ENCODE measurements at places on chromosomes 2 and 18.

GRCh38 chr2:74448771-74449170 lies 6.1 kb upstream of the INO80B start:
- no peak for DNase-seq

GRCh38 chr18:5298156-5298852 lies 2.8 kb upstream of the ZBTB14 start:
- no peak for DNase-seq

DNA sequence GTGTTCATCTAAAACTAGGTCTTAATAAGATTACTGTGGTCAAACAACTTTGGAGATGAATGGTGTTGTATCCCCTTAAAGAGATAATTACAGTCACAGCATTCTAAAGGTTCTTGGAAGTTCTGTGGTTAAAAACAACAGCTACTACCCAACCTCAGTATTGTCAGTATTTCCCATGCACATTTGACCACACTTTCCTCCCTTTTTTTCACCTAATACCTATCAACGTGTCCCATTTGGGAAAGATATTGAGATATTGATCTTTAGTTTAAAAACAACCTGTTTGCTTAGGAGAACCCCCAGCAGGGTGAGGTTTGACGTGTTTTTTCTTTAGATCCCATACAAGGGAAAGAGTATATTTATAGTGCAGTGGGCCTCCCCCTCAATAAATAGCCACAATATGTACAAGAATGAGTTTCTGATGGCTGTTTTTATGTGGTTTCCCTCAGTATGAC lies 65.6 kb downstream of the WDR7 start:
- no peak for DNase-seq

DNA sequence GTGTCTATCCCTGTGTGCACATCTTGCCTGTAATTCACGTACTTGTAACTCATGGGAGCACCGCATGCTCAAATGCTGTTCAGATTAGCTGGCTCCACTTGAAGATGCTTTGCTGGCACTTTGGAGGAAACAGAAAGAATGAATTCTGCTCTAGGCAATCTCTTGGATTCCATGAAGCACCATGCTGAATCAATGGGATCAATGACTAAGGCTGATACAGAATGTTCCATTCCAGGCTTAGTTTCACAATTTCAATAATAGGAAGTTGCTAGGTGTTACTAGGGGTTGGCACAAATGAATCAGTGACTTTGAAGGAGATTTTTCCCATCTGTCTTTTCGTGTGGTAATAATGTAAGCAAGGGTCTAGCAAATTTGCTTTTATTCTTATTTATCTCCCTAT lies 328.8 kb downstream of the OSR1 start:
- DNase-seq, result no peak

GRCh38 chr2:217489145-217489960 lies 513.4 kb downstream of the TNS1 start:
- DNase-seq, result no peak

DNA sequence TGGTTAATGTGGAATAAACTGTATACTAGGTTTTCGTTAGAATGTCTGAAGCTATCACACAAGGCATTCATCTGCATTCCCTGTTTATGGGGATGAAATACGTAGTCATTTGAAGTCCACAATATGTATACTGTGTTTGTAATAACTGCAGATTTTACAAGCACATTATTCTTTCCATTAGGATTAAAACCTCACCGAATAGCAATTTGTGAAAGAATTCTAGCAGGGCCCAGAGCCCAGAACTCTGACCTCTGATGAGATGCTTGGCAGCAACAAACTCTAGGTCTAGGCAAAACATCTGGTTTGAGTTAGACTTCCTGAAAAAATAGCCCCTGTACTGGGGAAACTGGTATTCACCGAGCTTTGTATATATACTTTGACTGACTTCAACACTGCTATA lies 158.2 kb downstream of the SRBD1 start:
- no peak for DNase-seq

GRCh38 chr2:144443837-144444817 lies 75.8 kb downstream of the ZEB2 start:
- DNase-seq, result no peak

- no peak for DNase-seq
Measured at GRCh38 chr2:66702301-66702700, 267.4 kb downstream of the MEIS1 start.

- DNase-seq, result no peak
Measured at GRCh38 chr2:85254540-85255300, 73.1 kb downstream of the TGOLN2 start.

- no peak for DNase-seq
Measured at GRCh38 chr2:229096409-229097066, 174.5 kb downstream of the PID1 start.

DNA sequence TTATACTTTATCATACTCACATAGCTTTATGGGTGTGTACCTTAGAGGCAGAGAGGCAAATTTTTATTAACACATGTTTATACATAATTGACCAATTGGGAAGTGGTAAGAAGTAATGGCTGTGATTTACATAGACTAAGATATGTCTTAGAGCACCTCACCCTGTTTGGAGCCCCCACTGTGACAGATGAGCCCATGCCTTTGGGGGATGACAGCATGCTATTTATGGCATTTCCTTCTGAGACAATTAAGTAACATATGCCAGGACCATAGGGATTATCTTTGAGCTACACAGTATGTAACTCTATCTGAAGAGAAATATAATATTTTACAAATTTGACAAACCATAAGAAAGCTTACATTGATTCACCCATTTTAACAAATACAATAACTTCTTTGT lies 1655.3 kb upstream of the ACVR2A start:
- no peak for DNase-seq

DNA sequence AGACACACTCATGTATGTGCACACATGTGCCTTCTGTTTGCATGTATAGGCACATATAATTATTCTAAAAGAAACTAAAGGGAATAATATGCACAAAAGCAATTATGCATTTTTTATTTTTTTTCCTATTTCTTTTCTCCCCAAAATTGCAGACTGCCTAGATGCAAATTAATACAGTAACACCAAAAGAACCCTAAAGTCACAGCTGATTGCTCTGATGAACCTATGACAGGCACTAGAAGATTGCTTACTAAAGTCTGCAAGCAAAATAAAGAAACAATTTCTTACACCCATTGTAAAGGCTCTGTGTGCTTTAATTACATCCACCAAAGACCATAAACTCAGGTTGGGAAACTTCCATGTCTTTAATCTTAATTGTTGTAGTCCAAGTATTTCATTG lies 7.7 kb upstream of the EML4 start:
- no peak for DNase-seq

DNA sequence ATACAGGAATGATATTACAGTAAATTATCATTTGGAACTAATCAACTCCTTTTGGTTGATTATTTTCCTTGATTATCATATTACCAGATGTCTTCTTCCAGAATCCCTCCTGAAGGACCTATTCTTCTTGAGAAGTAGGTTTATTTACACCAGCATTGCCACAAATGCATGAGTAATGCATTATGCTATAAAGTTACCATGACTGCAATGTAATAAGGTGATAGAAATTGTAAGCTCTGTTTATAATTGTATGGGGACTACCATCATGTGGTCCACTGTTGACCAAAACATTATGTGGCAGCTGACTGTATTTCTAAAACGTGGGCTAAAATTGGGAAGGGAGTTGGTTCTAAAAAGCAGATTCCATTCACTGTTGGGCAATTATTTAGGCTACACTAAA lies 602.2 kb downstream of the NYAP2 start:
- DNase-seq, result no peak

GRCh38 chr2:158779621-158780020 lies 15.5 kb upstream of the DAPL1 start:
- no peak for DNase-seq

DNA sequence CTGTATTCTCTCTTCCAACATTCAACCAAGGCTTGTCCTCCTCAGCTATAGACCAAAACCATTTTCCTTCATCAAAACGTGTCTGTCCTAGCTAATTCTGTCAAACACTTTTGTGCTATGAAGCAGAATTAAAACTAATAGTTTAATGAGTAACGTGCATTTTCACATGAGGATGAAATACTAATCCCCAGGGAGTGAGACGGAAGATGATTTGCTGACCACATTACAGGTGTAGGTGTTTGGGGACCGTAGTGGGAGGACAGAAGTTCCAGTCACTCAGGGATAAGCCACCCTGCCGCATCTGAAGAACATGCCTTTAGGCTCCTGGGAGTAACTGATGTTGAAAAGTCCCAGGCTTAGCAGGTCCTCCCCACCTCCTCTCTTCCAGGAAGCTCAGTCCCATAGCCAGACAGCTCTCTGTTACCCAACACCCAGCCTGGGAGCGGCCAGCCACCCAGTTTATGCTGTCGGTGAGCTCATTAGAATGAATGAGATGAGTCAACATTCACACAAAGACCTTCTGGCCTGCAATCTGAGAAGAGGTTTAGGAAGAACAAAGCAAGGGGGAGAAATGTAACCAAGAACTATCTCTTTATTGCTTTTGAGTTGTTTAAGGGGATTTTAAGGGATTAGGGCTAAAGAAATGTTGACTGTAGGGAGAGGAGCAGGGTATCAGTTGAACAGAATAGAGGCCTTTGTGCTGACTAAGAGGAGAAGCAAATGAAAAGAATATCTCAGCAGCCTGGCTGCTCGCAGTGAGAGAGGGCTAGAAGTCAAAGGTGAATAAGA lies 122.5 kb downstream of the FOXI3 start:
- DNase-seq, result no peak

GRCh38 chr2:48886919-48887318 lies 131.4 kb upstream of the LHCGR start:
- no peak for DNase-seq

DNA sequence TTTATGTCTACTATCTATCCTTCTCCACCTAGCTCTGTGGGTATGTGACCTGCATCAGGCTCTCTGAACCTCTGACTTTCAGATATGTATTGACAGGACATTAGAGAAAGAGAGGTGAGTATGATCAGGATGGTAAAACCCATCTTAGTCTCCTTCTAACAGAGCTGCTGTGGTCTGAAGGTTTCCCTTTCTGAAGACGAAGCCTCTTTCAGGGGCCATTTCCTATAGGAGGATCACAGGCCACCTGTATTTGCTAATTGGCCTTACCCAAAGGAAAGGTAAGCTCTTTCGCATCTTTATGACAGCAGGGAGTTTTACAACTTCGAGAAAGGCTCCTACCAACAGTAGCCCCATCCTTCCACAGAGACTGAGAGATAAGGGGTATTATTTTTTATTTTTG lies 442.9 kb downstream of the KCNJ3 start:
- DNase-seq, result no peak

DNA sequence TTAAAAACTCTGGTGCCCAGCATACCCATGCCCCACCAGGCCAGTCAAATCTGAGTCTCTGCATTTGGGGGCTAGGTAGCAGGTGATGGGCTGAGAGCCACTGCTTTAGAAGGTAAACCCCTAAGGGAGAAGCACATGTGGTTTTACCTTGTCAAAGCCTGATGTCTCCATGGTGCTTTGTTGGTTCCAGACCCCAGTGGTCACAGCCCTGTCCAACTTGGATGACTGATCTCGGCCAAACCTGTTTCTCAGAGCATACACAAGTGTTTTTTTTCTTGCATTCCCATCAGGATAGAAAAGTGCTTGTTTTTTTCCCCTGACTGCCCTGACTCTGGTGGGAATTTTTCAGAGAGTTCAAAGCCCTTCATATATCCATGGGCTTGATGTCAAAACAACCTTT lies 13.5 kb downstream of the PLB1 start:
- DNase-seq, result no peak

DNA sequence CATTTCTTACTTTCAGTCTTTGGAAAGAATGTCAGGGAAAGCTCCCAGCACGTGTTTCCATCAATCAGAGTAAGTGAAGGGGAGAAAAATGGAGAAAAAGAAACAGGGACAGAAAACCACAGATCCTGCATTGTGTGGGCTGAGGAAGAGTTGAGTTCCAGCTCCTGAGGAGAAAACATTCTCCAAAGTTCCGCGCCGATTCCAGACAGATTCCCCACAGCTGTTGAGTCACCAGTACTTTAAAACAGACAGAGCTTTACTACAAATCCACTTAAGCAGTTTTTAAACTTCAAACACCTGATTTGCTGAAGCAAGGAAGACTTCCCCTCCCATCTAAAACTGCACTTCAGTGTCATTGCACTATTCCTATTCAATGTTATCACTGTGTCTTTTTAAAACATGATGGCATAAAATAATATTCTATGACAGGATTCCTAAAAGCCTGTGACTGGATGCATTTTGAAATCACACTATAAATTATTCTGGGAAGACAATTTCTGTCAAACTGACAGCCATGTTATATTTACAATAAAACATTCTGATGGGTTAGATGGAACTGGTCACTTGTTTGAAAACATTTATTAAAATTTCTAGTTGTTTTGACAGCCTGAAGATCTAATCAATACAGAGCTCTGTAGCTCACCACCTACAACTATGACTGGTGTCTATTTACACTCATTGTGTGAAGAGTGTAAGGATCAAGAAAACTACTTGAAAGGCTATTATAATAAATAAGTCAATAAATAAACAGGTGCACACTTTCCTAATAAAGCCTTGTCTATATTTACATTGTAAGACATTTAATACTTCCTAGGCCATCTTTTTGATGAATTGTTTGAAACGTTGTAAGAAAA lies 40.9 kb downstream of the TCF4 start:
- DNase-seq, result no peak

- no peak for DNase-seq
Measured at GRCh38 chr2:171318463-171318934, 115.3 kb downstream of the METTL8 start.

DNA sequence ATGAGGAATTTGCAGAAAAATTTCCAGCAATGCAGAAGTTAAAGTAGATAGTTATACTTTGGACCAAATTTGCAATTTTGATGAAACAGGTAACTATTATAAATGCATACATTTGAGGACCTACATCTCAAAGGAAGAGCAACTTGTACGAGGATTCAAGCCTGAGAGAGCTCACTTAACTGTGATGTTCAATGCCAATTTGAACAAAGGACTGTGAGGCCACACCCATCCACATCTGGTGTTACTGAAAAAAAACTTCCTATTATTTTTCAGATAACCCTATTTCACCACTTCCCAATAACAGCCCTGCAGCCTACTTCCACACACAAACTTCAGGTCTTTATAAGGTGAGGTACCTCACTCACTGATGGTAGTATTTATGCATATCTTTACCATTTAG lies 203.5 kb upstream of the NABP1 start:
- no peak for DNase-seq

GRCh38 chr2:53856272-53856671 lies 3.5 kb downstream of the GPR75 start:
- no peak for DNase-seq

GRCh38 chr2:238180554-238180953 lies 21.8 kb downstream of the ERFE start:
- no peak for DNase-seq

GRCh38 chr2:12080360-12080759 lies 333.9 kb downstream of the LPIN1 start:
- DNase-seq, result no peak

- no peak for DNase-seq
Measured at GRCh38 chr2:95058989-95059641, 33.6 kb downstream of the MAL start.

DNA sequence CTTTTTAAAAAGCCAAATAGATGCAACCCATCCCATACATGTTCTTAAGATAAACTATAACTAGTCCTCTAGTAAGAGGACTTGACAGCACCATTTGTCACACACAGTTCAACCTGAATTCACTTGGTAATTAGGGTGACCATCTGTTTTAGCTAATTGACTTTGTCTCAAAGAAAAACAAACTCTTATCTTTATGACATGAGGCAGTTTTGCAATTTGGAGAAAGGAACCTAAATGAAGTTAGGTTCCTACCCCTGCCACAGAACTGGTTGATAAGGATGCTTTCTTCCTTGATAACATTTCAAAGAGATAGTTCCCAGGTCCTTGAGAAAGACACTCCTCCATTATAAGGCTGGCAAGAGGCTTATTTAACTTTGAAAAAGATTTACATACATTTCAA lies 57.4 kb upstream of the LRRTM1 start:
- DNase-seq, result no peak

- no peak for DNase-seq
Measured at GRCh38 chr2:144456680-144457079, 63.2 kb downstream of the ZEB2 start.
